ENCODE measurements at places on chromosomes 16 and 17. TPM values are rescaled to one million over a fixed set of nuclear protein-coding genes. Genes with fewer than 3 reads are reported as not detected.

The SHISA6 gene
- not detected for total RNA-seq

The SAMD14 gene
- 0.21 TPM for total RNA-seq

The PNMT gene
- total RNA-seq = not detected

The CX3CL1 gene
- total RNA-seq = not detected

The VAT1 gene
- total RNA-seq = 149 TPM

The KCNH4 gene
- not detected for total RNA-seq

The STH gene
- total RNA-seq = not detected

The ZNHIT3 gene
- 32.6 TPM for total RNA-seq

The TMEM238L gene
- total RNA-seq = not detected

The OTOP3 gene
- not detected for total RNA-seq

The ZNF629 gene
- 6.6 TPM for total RNA-seq

The NUPR1 gene
- total RNA-seq = 19.0 TPM

The CACNG5 gene
- not detected for total RNA-seq

The SMIM36 gene
- total RNA-seq = under 0.01 TPM

The CACNG3 gene
- total RNA-seq = not detected

The MMP15 gene
- 23.7 TPM for total RNA-seq

The CNGB1 gene
- total RNA-seq = 1.3 TPM

The SCNN1G gene
- 0.85 TPM for total RNA-seq

The CEMP1 gene
- total RNA-seq = not detected

The TBC1D3G gene
- not detected for total RNA-seq

The GOT2 gene
- total RNA-seq = 56.7 TPM

The GUCY2D gene
- total RNA-seq = not detected

Data from tracheal epithelial cell (primary cell).